C1 segment of cervical spinal cord (tissue), 14 donors: ENCODE measurements at places on chromosomes 3 and 15.

DNA sequence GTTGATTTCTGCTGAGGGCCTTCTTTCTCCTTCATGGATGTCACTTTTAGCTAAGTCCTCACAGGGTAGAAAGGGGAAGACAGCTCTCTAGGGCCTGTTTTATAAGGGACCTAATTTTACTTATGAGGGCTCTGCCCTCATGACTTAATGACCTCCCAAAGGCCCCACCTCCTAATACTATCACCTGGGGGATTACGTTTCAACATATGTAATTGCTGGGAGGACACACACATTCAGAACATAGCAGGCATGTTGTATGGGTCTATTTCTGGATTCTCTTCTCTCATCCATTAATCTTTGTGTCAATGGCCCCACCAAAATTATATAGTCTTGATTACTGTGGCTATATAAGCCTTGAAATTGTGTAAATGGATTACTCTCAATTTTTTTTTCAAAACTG is 255.0 kb downstream of the CLSTN2 start:
- DNase-seq: no peak

DNA sequence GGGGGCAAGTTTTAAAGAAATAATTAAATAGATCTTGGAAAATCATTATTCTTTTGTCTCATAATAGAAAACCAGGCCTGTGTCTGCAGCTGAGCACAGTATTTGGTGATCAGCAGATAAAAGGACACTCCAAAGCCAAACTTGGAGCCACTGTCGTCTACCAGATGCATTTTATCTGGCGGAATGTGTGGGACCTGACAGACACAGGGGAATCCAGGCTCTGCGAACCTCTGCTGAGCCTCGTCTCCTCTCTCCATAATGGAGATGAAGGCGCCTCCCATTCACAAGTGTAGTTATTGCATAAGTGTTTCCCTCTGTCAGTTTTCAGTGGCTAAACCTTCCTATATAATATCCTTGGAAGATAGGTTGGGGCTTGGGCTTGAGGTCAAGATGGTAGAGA is 42.1 kb downstream of the EEFSEC start:
- no peak for DNase-seq

GRCh38 chr15:50558012-50558411 is 11.5 kb upstream of the USP50 start:
- no peak for DNase-seq

DNA sequence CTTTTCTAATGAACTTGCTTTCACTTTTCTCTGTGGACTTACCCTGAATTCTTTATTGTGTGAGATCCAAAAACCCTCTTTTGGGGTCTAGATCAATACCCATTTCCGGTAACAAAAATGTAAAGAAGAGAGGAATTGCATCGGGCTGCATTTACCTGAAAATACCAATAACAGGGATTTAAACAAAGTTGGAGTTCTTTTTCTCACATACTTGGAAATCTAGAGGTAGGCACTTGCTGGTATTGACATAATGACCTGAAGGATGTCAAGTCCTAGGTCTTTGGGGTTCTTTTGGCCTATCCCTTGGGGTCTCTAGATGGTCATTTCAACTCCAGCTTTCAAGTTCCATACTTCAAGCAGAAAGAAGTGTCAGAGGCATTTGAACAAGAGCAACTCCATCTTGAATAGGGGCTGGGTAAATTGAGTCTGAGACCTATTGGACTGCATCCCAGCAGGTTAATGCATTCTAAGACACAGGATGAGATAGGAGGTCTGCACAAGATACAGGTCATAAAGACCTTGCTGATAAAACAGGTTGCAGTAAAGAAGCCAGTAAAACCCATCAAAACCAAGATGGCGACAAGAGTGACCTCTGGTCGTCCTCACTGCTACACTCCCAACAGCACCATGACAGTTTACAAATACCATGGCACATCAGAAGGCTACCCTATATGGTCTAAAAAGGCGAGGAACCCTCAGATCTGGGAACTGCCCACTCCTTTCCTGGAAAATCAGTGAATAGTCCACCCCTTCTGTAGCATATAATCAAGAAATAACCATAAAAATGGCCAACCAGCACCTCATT is 50.8 kb upstream of the ZNF280D start:
- no peak for DNase-seq

- DNase-seq: no peak
Measured at GRCh38 chr15:41233367-41233771, 2.3 kb downstream of the CHP1 start.

- no peak for DNase-seq
Measured at GRCh38 chr3:123004201-123004918, 23.2 kb downstream of the SEMA5B start.

GRCh38 chr15:41983221-41983620 is 10.9 kb upstream of the EHD4 start:
- DNase-seq: no peak

- DNase-seq: no peak
Measured at GRCh38 chr3:30760040-30760695, 134.3 kb downstream of the GADL1 start.

- no peak for DNase-seq
Measured at GRCh38 chr15:65960586-65960985, 91.3 kb downstream of the RAB11A start.

GRCh38 chr15:74793135-74794028 is 11.5 kb downstream of the CSK start:
- DNase-seq: no peak

DNA sequence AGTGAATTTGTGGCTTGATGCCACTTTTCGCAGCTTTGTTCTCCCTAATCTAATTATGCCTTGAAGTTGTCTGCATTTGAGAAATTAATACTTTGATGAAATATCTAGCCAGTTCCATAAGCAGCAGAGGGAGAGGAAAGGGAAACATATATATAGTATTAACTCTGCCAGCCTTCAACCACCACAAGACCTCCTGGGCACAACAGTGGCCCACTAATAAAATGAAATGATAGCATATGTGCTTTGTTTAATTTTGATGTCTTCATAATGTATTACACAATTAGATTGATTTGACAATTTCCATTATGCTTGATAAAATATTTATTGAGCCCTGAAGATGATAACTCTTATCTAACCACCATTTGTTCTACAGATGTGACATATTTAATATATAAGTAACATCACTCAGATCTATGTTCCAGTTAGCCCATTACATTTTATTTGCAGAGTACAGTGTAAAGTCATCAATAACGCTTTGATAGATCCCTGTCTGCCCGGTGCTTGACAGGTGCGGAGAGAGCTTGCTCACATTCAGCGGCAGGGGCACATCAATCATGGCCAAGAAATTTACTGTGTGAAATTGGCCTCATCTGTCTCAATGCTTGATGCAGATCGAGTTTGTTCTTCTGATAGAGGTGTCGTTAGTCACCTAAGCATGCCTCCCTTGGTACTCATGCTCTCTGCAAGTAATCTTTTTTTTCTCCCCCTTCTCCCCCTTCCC is 187.4 kb downstream of the MECOM start:
- DNase-seq: no peak

DNA sequence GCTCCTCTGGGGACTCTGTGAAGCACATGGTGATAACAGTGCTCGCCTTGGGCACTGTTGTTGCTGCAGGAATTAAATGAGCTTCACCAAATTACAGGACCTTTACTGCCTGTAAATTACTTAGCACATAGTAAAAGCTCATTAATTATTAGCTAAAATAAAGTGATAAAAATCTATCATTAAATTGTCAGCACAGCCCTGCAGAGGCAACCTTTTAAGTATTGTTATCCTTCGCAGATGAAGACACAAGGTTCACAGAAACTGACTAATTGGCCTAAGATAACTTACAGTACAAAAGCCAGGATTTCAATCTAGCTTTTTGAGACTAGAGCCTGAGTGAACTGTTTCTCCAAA is 96.0 kb downstream of the ST6GAL1 start:
- no peak for DNase-seq

DNA sequence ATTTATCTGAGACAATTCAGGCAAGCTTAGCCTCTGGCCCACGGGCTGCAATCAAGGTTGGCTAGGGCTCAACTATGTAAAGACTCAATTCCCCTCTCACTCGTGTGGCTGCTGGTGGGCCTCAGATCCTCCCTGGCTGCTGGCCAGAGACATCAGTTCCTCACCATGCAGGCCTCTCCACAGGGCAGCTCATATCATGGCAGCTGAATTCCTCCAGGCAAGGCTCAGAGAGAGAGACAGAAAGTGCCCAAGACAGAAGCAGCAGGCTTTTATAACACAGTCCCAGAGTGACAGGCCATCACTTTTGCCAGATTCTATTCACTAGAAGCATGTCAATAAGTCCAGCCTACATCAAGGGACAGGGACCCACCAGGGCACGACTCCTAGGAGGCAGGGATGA is 63.2 kb downstream of the XXYLT1 start:
- DNase-seq: no peak

- no peak for DNase-seq
Measured at GRCh38 chr15:34812369-34812768, 17.0 kb upstream of the ACTC1 start.

DNA sequence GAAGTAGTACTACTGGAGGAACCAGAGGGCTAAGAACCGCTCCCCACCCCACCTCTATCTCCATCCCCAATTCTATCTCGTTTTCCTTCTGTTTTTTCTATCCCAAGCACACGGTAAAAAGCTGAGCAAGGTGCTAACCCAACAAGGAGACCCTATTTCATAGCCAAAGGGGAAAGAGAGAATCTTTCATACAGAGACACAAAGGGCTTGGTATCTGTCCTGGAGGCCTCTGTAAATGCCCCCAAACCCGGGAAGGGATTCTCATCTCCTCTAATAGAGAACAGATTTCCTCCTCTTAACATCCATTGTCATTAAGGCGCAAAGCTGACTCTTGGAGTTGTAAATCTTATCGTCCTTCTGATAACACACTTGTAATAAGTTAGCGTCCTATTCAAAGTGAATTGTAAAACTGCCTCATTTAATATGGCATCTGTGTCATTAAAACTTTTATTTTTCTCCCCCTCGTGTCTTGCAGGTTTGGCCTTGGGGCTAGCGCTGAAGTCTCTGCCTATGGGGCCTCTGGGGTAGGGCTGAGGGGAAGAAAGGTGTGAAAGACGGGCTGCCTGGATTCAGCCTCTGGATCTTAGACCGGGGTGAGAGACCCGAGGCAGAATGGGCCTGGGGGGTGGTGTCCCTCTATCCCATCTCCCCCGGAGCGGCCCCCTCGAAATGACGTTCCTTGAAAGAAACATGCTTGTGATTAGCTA is 12.1 kb downstream of the NR2F2 start:
- no peak for DNase-seq

- no peak for DNase-seq
Measured at GRCh38 chr15:77001351-77001750, 6.4 kb downstream of the PSTPIP1 start.

DNA sequence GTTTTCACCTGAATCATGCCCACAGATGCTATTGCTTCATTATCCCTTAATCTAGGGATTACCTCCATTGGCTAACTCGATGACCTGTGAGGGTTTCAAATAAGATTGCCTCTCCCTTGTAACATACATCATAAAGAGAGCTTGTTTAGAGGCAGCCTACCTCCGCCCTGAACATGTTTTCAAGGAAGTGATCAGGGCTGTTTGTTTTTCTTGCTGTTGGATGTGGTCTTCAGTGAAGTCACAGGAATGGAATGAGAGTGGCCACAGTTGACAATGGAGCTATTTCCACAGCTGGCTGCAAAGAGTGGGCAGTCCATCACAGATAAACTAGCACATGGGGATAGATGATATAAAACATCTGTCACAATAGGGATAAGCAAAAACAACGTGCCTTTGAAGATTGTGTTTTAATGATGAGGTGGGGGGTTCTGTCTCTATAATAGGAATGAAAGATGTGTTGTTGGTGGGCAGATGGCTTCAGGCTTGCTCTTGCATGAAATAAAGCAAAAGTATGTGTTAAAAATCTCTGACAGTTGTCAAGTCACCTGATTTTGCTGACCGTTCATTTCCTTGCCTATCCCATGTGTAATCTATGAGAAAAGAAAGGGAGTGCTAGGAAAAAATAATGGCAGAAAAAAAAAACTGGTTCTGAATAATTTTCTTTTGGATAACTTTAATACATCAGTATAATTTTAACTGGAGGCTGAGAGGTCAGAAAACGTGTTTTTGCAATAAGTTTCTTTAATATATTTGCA is 642.3 kb downstream of the RBMS3 start:
- DNase-seq: no peak

- no peak for DNase-seq
Measured at GRCh38 chr3:57077630-57078343, 17.3 kb downstream of the SPATA12 start.

DNA sequence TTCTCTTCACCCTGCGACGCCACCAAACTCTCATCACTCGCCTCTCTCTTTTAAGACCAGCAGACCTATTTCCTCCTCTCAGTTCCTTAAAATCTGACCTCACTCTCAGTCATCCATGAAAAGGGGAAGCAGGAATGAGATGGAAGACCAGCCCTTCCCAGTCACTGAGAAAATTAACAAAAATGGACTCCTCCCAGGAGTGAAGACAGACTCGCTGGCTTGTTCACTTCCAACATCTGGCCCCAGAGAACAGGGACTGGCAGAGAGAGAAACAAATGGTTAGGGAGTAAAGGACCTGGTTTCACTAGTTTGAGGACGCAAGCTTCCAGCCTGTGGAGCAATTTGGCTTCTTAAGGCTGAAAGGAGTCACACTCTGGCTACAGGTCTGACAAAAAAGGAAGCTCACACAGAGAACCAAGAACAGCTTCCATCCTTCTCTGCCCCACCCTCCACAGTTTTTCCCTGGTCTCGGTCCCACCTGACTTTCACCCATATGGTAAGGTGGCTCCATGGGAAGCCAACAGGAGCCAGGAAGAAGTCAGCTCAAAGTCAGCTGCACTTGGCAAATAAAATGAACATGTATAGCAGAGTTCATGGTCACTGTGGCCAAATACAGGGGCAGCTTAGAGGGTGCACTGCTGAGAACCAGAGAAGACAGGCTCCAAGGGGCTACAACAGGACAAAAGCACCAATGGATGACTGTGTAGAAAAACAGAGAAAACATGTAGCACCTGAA is 57.2 kb downstream of the ITGB5 start:
- DNase-seq: no peak

- DNase-seq: no peak
Measured at GRCh38 chr3:40677749-40678148, 153.0 kb downstream of the ZNF621 start.

DNA sequence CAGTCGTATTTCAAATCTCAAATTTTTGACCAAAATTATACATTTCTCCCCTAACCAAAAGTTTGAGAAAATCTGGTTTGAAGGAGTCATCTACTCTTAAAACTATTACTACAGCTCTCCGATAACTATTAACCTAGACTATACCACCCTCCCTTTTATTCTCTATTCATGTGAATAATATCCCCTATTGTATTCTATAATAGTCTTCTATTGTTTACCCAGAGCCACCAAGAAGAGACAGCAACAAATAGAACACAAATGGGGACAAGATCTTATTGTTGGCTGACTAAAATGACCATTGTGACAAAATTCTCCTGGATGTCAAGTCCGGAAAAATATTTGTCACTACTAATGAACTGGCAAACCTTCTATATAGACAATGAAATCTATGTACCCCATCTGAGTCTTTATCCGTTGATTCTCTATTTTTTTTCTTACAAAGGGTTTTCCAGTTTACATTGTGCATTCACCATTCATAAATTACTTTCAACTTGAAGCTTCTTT is 618.0 kb downstream of the CADM2 start:
- no peak for DNase-seq

DNA sequence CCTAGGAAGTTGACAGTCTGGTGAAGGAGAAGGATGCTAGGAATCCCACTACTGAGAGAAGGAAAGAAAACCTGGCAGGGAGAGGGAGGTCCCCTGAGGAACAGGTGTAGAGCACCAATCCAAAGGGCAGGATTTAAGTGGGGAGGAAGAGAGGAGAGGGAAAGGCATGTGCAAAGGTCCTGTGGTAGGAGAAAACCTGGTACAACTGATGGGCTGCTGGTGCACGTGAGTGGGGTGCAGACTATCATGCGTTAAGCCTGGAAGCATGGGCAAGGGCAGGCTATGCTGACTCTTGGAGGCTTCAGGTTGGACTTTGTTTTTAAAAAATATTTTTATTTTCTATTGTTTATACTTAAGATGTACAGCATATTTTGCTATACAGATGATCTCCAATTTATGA is 209.6 kb downstream of the PDZRN3 start:
- no peak for DNase-seq
